ENCODE measurements at places on chromosomes 1 and 21. TPM values are rescaled to one million over a fixed set of nuclear protein-coding genes. Genes with fewer than 3 reads are reported as not detected.

The STMN1 gene
- total RNA-seq, result 557 TPM

The TNFRSF9 gene
- 28.2 TPM for total RNA-seq

The GJA5 gene
- not detected for total RNA-seq

The CNKSR1 gene
- total RNA-seq, result 3.2 TPM

The OVAAL gene
- not detected for total RNA-seq

The IFFO2 gene
- 62.7 TPM for total RNA-seq

The SLC6A17 gene
- 0.07 TPM for total RNA-seq

The FCER1G gene
- 2.2 TPM for total RNA-seq

The MMEL1 gene
- 1.4 TPM for total RNA-seq

The PDPN gene
- total RNA-seq, result not detected

The FCRL6 gene
- total RNA-seq, result not detected

The F13B gene
- not detected for total RNA-seq

The SELE gene
- not detected for total RNA-seq

The LZIC gene
- 23.4 TPM for total RNA-seq

The BTBD19 gene
- 16.7 TPM for total RNA-seq

The HEYL gene
- total RNA-seq, result 0.23 TPM

The F5 gene
- 49.8 TPM for total RNA-seq

The DYRK3 gene
- total RNA-seq, result 8.3 TPM

The MANEAL gene
- 1.0 TPM for total RNA-seq

The SLC2A5 gene
- total RNA-seq, result not detected

The ASTN1 gene
- not detected for total RNA-seq

The PCP4 gene
- total RNA-seq, result not detected

The LENEP gene
- total RNA-seq, result 0.80 TPM

The KCND3 gene
- total RNA-seq, result not detected

The CGN gene
- total RNA-seq, result 1.4 TPM

The DNALI1 gene
- 0.16 TPM for total RNA-seq

The CLDN8 gene
- not detected for total RNA-seq

The NBPF20 gene
- 1.2 TPM for total RNA-seq

The USH2A gene
- total RNA-seq, result not detected

The CTBS gene
- total RNA-seq, result 13.5 TPM

The SERTAD4 gene
- not detected for total RNA-seq

The FAM163A gene
- total RNA-seq, result not detected

The ASPM gene
- total RNA-seq, result 49.5 TPM

The RNF186 gene
- not detected for total RNA-seq

The WNT3A gene
- not detected for total RNA-seq

The ZMYND12 gene
- 1.6 TPM for total RNA-seq

The JMJD4 gene
- total RNA-seq, result 14.4 TPM

The CD1E gene
- not detected for total RNA-seq

The GFI1 gene
- 47.7 TPM for total RNA-seq

The ALX3 gene
- total RNA-seq, result not detected

The CEP104 gene
- 35.5 TPM for total RNA-seq

The PDE9A gene
- total RNA-seq, result 7.1 TPM

The ZRANB2 gene
- total RNA-seq, result 148 TPM

The LINGO4 gene
- 0.09 TPM for total RNA-seq

The NBPF15 gene
- 37.7 TPM for total RNA-seq
